ENCODE measurements at places on chromosomes 7 and 10. TPM values are rescaled to one million over a fixed set of nuclear protein-coding genes. Genes with fewer than 3 reads are reported as not detected.

Gene AGR2
- total RNA-seq = not detected

Gene MKI67
- total RNA-seq = 4.4 TPM

Gene XRCC2
- 0.20 TPM for total RNA-seq

Gene PTF1A
- not detected for total RNA-seq

Gene SFRP5
- total RNA-seq = 0.10 TPM

Gene TWIST1
- total RNA-seq = 20.8 TPM

Gene ABCB1
- total RNA-seq = 0.29 TPM

Gene FRMD4A
- total RNA-seq = 21.7 TPM

Gene MSMB
- total RNA-seq = not detected

Gene KCNH2
- not detected for total RNA-seq

Gene PGAM2
- total RNA-seq = not detected

Gene PRLHR
- total RNA-seq = not detected

Gene PAXIP1
- 7.1 TPM for total RNA-seq

Gene NUTM2A
- not detected for total RNA-seq

Gene SAP25
- not detected for total RNA-seq

Gene NRG3
- 0.05 TPM for total RNA-seq

Gene PCLO
- not detected for total RNA-seq

Gene TUBAL3
- not detected for total RNA-seq

Gene CYP3A5
- total RNA-seq = not detected

Gene IL15RA
- 13.8 TPM for total RNA-seq

Gene DNAJB9
- total RNA-seq = 46.1 TPM

Gene TFAM
- total RNA-seq = 11.3 TPM

Gene UTF1
- not detected for total RNA-seq

Gene OLAH
- total RNA-seq = not detected

Gene CNTNAP2
- total RNA-seq = 0.31 TPM

Gene CHN2
- 0.93 TPM for total RNA-seq

Gene OR2A12
- total RNA-seq = not detected

Gene COMMD3
- total RNA-seq = 33.8 TPM

Gene GSTO1
- total RNA-seq = 145 TPM

Gene TUBB8
- total RNA-seq = not detected

Gene GPR26
- not detected for total RNA-seq
